ENCODE measurements at places on chromosomes 6 and 20.

DNA sequence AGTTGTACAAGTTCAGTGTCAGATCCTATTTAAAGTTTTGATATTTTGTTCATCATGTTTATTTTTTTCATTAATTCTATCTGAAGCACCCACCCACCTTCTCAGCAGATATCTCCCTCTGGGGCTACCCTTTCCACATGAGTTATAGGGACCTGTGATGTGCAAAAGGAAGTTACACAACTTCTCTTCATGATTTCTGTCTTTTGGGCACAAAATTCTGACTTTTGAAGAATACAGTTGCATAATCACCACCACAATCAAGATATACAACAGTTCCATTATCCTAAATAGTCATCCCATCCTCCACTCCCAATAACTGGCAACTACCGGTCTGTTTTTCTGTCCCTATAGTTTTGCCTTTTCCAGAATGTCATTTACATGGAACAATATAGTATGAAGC lies 13.8 kb upstream of the FUCA2 start:
- DNase-seq, result no peak

GRCh38 chr20:53676987-53677386 lies 83.3 kb upstream of the ZNF217 start:
- no peak for DNase-seq

DNA sequence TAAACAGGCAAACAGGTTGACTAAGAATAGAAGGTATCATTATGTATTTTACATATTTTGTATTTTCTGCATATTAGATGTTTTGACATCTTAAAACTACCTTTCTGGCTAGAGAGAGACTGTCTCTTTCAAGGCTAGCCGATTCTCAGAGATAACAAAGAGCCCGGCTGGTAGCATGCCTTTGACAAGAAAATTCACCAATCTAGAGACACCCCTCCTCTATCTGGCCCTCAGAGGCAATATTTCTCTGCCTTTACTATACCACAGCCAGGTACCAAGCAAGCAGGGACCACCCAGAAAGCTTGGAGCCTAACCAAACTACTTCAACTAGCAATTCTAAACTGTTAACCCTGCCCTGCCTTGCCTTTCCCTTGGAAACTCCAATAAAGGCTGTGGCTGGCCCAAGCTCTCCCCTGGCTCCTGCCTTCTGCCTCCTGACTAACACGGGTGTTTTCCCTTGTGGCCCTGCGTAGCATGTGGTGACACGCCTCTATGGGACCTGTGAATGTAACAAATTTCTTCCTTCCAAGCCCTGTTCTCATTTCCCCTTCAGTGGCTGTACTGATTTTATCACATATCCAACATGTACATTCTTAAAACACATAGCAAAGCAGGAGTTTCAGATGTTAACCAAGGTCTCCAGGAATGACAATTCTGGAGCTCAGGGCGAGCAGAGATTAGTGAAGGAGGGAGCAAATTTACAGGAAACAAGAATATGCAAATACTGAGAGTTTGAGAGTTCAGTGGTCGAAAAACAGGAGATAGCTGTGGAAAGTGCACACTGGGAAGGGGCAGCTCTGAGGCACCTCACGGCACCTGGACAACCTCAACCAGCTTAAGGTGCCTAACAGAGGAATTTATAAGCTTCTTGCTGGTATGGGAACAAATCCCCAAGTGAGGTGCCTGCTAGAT lies 120.8 kb downstream of the BACH2 start:
- no peak for DNase-seq

DNA sequence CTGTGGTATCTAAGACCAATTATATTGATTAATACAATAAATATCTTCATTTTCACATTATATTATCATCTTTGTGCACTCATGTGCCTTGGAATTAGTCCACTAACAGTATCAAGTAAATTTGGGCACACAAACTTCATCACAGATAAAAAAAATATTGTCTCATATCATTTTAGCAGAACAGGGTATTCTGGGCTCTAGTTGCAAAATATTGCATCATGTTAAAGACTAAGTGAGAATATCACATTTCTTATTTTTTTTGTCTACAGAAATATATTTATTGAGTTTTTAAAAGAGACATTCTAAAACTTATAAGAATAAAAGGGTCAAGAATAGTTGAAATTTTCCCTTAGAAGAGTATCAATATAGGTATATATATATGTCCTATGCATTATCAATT lies 754.1 kb upstream of the MAN1A1 start:
- no peak for DNase-seq

DNA sequence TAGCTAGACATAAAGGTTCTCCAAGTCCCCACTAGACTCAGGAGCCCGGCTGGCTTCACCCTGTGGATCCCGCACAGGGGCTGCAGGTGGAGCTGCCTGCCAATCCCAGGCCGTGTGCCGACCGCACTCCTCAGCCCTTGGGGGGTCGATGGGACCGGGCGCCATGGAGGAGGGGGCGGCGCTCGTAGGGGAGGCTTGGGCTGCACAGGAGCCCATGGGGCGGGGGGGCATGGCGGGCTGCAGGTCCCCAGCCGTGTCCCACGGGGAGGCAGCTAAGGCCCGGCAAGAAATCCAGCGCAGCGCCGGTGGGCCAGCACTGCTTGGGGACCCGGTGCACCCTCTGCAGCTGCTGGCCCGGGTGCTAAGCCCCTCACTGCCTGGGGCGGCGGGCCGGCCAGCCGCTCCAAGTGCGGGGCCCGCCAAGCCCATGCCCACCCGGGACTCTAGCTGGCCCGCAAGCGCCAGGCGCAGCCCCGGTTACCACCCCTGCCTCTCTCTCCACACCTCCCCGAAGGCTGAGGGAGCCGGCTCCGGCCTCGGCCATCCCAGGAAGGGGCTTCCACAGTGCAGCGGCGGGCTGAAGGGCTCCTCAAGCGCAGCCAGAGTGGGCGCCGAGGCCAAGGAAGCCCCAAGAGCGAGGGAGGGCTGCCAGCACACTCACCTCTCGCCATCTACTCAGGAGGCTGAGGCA lies 26.5 kb upstream of the ID1 start:
- DNase-seq, result no peak

- no peak for DNase-seq
Observed at GRCh38 chr20:60512443-60512842, 554.2 kb downstream of the CDH26 start.

- no peak for DNase-seq
Observed at GRCh38 chr20:52612046-52612632, 360.0 kb upstream of the TSHZ2 start.

DNA sequence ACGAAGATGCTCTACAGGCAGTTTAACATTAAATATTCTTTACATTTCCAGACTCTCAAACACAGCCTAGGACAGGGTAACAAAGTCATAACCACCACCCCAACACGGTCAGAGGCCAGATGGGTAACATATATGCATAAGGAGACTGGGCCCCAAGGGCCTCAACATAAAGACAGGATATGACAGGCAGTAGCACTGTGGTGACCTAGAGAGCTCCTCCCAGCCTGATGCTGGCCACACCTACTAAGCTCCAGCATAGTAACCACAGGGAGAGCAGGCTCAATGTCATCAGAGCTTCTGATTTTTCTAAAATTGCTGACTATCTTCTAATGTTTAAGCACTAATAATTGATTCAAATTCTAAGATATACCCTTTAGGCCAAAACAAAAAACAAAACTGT lies 21.7 kb downstream of the SMLR1 start:
- DNase-seq, result no peak

DNA sequence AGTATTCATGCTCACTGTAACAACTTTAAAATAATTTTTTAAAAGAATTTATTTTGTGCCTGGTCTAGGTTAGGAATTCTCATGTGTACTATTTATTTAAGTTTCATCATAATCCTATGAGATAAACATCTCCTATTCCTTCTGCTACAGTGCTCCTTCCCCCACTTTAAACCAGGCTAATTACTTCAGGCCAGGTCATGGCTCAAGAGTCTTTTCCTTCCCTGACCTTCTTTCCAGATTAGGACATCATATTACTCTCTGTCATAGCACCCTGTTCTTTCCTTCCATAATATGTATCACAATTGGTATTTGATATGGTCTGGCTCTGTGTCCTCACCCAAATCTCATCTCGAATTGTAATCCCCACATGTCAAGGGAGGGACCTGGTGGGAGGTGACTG lies 239.0 kb downstream of the BTBD9 start:
- DNase-seq, result no peak

- DNase-seq, result no peak
Observed at GRCh38 chr20:35226126-35226883, at the start of gene MMP24. Gene MMP24, plus strand, starts transcription at chr20:35226690. Its CDS starts 49 bp downstream, at chr20:35226739.

DNA sequence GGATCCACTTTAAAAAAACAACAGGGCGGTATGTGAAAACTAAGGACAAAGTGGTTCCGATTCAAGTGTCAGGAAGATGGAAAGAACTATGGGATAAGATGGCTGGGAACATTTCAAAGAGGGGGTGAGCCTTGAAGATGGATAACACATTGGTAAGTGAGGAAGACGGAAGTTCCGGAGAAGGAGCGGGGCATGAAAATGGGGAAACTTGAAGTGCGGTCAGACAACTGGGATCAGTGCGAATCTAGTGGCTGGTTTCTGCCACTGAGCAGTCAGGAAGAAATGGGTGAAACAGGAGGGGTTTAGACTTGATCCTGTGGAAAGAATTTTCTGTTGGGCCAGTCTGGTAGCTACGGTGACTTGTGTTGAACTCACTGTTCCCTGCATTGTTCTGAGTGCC lies 1.2 kb downstream of the NAA20 start:
- DNase-seq, result no peak

DNA sequence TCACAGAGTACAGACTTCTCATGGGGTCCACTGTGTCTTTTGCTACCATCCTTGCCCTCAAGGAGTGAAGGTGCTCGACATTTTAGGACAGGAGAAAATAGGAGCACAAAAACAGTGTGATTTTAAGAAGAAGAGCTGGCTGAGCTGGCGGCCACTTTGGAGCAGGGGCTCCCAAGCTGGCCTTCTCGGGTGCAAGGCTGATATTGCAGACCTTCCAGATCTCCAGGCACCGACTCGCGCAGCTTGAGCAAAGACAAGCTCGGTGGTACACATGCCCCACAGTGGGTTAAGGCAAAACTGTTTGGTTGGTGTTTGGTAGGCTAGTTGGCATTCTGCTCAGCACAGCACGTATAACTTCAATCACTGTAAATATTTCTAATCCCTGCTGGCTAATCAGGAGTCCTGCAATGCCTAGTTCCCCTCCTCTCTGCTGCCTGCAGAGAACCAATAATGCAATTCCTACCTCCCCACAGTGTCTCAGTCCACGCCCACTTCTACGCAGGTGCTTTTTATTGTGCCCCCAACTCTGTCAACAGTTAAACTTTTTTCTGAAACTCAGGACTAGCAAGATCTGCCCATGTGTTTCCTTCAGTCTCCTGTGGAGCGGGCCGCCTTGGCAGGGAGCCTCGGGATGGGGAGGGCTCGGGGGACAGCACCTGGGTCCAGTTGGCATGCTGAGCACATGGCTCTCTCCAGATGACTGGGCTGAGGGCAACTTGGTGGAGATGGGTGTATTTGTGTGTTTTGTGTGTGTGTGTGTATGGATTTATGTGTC lies 12.7 kb upstream of the SMOC2 start:
- DNase-seq, result no peak

- DNase-seq, result no peak
Observed at GRCh38 chr6:141041596-141042087, 1091.1 kb upstream of the GJE1 start.

- DNase-seq, result no peak
Observed at GRCh38 chr6:82624251-82624650, 260.6 kb downstream of the TPBG start.

- DNase-seq, result no peak
Observed at GRCh38 chr6:121967631-121968030, 431.8 kb upstream of the HSF2 start.

DNA sequence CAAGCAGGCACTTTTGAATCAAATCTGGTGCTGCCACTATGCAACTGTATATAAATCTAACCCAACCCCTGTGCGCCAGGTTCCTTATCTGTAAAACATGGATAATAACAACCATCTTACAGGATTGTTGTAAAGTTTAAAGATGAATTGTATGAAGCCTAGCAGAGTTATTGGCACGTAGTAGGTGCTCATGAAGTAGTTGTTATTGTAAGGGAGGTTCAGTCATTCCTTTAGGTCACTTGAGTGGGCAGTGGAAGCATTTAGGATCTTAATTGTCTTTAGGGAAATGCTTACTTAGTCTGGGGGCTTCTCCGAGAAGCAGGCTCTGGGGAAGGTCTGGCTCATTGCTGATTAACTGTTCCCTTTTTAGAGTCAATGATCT lies 29.8 kb upstream of the PKIG start:
- DNase-seq, result no peak

DNA sequence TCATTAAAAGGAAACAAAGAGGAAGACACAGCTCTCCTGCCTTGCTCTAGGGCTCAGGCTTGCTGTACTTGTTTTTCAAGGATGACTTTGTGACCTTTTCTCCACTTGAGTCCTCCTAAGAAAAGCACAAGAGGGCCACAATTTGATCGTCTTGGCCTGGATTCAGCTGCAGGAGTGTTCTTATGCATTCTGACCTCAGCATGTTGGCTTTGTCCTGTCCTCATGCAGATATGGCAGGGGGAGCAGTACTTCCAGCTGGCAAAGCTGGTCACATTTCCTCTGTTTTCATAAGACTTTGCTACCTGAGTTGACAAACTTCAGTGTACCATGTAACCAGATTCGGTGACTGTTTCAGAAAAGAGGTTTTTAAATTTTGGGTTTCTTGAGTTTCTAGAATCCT lies 30.8 kb downstream of the KDM1B start:
- no peak for DNase-seq

DNA sequence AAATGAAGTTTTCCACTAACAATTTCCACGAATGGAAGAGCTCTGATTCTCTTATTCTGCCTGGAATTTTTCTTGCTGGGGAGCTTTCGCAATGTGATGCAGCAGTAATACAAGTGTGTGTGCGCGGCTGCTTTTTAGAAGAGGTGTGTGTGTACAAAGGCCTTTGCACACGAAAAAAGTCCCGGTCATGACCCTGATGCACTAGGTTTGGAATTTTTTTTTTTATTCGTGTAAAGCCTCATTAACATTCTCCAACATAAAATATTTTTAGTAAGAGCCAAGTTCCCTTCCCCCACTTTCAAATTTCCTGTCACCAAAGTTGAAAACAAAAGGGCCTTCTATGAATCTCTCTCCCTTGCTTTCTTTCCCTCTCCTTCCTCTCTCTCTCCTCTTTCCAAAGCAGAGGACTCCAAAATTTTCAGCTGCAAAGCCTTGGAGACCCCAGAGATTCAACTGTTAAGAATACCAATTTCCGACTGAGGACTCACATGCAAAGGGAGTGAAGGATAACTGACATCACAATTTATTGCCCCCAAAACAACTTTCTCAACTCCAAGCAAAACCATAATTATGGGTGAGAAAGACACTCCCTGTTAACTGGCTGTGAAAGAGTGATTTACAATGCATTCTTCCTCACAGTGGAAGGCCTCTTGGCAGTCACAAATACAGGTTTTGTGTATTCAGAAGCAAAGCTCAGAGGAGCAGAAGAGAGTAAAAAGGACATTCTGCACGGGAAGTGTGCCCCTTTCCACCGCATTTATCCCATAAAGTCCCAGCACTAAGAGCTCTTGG lies 421.2 kb upstream of the JARID2 start:
- no peak for DNase-seq
